ENCODE measurements at places on chromosomes 3 and 15.

- no peak for DNase-seq
These were observed 29.6 kb upstream of the CEMIP start for GRCh38 chr15:80749589-80749988.

DNA sequence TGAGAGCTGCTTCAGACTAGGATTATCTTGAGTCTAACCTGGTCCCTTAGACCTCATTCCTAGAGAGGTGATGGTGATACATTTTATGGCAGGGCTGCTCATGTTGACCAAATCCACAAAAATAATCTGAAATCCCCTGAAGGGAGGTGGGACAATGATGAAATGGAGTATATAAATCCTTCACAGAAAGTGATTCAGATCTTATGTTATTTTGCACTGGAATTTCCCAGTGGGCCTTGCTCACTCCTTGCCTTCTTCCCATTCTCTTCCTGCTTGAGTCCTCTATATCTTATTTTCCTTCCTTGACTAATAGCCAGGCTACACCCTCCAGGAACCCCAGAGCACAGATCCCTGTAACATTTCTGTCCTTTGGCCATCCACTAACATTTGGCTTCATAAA lies 10.4 kb upstream of the TMEM202 start:
- DNase-seq, result no peak

GRCh38 chr3:136632625-136633081 lies 119.5 kb downstream of the STAG1 start:
- no peak for DNase-seq

DNA sequence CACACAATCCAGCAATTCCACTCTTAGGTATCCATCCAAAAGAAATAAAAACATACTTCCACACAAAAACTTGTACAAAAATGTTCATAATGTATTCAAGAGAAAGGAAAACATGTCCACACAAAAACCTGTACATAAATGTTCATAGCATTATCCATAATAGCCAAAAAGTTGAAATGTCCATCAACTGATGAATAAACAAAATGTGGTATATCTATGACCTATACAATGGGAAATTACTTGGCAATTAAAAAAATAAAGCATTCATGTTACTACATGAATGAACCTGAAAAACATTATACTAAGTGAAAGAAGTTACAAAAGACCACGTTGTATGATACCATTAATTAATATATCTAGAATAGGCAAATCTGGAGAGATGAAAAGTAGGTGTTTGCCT lies 17.9 kb downstream of the FRMD5 start:
- DNase-seq, result no peak

DNA sequence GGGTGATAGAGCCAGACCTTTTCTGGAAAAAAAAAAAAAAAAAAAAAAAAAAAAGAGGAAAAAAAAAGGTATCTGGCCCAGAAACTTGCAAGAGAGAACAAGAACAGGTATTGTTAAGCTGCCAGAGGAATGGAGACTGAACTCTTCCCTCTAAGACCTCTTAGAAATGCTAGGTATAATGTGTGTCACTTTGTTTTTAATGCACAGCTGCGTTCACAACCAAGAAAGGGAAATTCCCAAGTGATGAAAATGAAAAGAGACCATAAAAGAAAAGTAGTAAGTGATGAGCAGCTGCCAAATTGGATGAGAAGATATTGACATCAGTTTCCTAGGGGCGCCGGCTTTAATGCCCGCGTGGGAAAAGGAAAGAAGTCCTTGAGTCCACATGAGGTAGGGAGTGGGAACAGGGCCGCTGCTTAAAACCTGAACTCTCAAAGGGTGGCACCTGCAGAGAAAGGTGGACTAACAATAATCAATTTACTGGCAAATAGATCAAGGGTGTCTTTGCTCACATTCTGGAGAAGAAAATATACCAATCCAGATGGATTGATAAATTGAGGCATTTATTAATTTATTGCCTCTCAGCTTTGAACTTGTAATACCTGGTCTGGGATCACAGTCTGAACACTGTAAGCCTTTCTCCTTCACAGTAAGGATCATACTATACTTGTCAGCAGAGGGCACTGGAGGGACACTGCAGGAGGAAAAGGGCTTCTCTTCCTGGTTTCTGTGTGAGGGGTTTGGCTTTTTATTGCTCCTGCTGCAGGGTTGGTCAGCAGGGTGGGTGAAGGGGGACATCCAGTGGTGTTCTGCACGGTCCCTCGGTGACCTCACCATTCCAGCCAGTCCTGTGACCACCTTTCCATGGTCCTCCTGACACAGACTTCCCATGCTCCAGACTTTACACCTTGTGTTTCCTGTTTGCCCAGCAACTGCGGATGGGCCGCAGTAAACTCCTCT lies 131.6 kb downstream of the AQP9 start:
- DNase-seq, result peak; percentile 34

DNA sequence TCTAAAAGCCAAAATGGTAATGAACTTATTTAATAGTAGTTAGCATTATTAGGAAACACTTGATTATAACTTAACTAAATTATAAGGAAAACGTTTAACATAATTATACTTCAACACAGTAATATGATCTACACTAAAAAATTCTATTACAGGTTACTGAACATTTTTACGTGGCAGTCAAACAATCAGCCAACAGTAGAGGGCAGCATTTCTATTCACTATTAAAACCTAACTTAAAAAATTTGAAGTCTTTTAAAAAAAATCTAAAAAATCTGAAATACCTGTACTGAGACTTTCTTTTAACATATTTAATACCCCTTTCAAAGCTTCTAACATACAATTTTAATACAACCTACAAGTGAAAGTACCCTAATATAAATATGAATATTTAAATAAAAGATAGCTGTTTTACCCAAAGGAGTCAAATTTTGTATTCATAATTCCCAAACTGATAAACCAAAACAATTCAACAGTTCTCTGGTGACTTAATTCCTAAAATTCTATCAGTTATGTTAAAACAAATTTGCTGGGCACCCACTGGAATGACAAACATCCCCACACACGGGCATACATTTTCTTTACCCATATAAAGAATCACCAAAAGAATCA lies 41.5 kb downstream of the DLG1 start:
- peak; percentile 42 for DNase-seq

GRCh38 chr3:178671791-178672190 lies 135.6 kb downstream of the KCNMB2 start:
- no peak for DNase-seq

GRCh38 chr3:143170676-143171075 lies 51.1 kb downstream of the CHST2 start:
- no peak for DNase-seq

- no peak for DNase-seq
These were observed 1.3 kb upstream of the LRRC58 start for GRCh38 chr3:120350401-120350941.

DNA sequence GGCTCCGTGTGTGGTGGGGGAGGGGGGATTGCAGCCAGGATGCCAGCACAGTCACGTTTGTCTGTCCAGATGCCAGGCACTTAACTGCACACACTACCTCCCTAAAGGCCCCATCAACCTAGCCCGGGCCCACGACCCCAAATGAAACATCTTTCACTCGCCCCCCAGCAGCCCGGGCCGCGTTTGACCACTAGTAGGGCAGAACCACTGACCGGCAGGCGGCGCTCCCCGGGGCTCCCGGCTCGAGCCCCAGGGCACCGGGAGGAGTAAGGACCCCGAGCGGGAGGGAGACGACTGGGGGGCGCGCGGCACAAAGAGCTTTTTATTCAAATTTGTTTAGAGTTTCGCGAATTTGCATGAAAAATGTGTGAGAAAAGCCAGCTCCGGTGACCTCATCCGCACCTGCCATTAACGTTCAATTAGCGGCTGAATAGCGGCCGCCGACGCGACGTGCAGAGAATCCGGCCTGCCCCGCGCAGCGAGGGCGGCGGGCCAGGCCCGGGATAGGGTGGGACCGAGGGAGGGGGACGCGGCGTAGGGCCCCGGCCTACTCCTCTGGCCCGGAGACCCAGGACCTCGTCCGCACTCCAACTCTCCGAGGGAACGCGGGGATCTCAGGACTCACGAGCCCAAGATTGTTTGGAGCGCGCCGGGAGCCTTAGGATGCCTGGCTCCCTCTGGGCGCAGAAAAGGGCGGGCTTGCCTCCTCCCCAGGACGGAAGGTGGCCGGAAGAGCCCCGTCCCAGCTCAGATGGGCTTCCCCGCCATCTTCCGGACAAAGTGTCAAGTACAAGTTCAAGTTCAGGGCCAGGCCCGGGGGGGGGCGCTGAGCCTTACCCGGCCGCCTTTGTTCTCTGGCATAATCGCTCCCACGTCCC lies 64.9 kb upstream of the POLG start:
- DNase-seq, result no peak

DNA sequence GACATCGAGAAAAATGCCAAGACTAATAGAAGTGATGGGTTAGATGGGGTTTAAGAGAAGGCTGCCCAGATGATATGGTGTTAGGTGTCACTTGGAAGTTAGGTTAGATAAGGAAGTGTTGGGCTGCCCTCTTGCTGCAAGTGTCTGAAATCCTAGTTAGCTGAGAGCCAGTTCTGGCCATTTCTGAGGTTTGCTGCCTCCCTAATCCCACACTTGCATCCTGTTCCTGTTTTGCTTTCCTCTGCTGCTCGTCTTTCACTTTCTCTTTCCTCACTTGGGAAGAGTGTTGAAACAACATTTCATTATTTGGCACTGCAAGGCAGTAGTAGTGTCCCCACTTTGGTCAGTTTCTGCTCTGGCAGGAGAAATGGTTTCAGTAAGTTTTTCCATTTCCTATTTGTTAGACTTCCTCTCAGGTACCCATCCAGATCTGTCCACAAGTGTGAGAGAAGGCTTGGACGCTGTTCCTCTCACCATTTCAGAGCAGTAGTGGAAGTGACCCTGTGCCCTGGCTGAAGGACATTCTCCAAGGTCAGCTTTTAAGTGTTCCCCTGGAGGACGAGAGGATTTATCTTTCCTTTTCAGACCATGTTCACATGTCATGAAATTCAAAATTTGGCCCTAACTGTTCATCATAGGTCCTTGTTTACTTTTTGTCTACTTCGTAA lies 93.3 kb downstream of the ADAMTSL3 start:
- DNase-seq, result no peak

GRCh38 chr3:133882986-133883586 lies 12.6 kb downstream of the RAB6B start:
- DNase-seq, result no peak

- no peak for DNase-seq
These were observed 167.3 kb downstream of the SQOR start for GRCh38 chr15:45802140-45802539.

- no peak for DNase-seq
These were observed 119.6 kb downstream of the CHDH start for GRCh38 chr3:53726643-53727042.

- no peak for DNase-seq
These were observed 14.2 kb upstream of the ZNF148 start for GRCh38 chr3:125389282-125389681.

DNA sequence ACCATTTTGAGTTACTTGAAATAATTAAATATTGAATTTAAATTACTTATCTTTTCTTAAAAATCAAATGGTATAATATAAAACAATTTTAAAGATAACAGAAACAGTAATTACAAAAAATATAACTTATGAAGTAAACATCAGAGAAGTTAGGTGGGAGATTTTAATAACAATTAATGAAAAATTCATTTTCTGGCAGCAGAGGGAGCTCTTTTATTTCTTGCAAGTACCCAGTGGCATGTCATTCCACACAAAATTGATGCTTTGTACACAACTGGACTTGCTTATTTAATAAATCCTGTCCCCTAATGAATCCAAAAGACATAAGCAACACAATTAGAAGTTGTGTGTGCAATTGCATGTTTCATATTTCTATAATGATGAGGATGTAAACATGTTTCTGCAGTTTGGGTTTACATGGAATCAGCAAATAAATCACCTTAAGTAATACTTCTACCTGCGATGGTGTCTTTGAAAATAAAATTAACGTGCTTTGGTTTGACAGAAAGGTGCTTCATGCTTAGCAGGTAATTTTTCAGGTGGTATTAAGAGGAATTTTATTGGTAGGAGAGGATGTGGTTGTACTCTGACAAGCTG lies 861.3 kb downstream of the ZPLD1 start:
- no peak for DNase-seq

DNA sequence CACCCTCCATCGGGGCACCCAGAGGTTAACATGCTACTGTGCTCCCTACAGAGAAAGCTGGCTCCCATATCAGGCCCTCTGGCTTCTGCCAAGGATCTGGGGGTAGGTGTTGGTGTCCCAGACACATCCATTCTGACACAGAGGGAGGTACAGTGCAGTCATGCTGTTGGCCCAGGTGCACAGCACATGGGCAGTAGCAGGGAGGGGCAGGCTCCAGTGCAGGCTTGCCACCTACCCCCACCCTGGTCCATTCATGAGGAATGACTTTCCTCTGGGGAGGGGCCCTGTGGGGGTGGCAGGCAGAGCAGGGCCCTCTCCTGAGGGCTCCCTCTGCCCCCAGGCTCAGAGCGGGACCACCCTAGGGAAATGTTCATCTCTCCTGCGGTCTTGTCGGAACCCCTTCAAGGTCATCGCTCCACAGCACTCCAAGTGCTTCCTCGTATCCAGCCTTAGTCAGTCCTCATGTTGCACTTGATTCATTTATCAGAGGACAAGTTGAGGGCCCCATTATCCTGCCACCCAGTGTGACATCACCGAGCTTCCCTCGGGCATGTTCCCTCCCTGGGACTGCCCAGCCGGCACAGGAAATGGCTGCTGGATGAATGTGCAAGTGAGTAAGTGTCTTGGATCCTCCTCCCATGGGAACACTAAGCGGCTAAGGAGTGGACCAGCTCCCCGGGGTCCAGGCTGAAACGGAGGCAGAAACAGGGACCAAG lies 10.0 kb downstream of the DUSP7 start:
- DNase-seq, result no peak

GRCh38 chr3:52062505-52062904 lies 6.1 kb upstream of the DUSP7 start:
- DNase-seq, result no peak

DNA sequence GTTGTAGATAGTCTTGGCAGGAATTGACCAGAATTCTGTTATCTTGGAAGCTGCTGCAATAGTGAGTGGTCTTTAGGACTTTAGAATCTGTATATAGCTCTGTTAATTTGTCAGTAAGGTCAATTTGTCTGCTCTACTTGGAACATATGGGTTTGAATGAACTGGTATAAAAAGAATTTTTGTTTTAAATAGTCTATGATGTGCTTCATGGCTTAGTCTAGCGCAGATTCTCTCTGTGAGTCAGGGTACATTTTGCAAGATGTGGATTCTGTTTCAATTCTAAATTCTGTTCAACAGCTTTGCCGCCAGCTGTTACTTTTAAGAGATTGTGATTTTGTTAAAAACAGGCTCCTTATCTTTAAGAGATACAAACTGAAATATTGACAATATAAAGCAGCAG lies 135.9 kb upstream of the AGBL1 start:
- DNase-seq, result no peak
